Astrocyte (in vitro differentiated cells and primary cell): ENCODE measurements at places on chromosomes 4 and X. TPM values are rescaled to one million over a fixed set of nuclear protein-coding genes. Genes with fewer than 3 reads are reported as not detected.

FAM184B gene
- total RNA-seq = 0.46 and 0.54 TPM in 2 replicates

NPY1R gene
- 1.1 TPM in 2 replicates for total RNA-seq

DNA sequence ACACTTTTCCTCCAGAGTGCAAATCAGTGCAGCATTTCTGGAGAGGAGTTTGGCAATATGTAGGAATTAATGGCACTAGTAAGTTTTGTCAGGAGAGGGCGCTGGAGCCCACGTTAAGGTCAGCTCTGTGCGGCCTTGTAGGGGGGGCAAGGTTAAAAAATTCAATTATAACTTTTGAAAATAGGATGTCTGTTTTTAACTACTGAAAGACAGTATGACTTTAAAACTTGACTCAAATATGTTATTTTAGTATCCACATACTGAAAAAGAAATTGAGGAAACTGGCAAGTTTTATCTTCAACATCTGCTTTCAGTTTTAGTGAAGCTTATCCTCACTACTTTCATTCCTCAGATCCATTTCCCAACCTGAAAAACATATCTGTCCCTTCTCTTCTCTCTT, 30.9 kb upstream of the HSD17B13 start:
- DNase-seq = no peak
- no peaks in the 10 kb centered on the region for H3K4me1 ChIP-seq
- no peak overlapping the region for H3K4me3 ChIP-seq
- no peaks in the 10 kb centered on the region for H3K27me3 ChIP-seq

CFAP299 gene
- not detected in 2 replicates for total RNA-seq

DNA sequence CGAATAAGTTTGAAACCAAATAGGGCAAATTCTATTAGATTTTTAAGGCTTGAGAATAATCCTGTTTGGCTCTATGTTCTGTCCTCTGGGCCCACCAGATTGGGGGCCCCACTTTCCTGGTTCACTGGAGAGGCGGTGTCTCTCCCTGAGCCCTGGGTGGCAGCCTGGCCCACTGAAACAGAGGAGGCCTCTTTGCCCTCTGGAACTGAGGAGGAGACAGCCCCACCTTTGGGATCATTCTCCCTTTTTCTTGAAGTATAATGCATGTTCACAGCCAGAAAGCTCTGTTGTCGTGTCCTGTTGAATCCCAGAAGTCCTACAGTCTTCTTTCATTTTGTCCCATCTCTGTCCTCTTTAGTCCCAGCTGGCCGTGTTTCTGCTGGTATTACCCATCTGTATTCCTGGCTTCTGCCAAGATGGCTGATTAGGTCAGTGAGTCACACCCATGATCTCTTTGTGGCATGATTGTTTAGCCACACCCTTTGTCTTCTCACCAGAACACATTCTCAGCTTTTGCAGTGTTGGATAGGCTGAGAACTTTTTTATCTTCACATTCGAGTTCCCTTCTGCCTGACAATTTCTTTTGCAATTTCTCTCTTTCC, 8.1 kb upstream of the TBC1D25 start:
- H3K27me3 ChIP-seq = no peaks in the 10 kb centered on the region
- H3K27ac ChIP-seq = peak overlapping the region; percentile 78
- H3K36me3 ChIP-seq = peaks cover 7% of the 10 kb centered on the region
- H3K4me3 ChIP-seq = no peak overlapping the region
- peaks cover 9% of the 10 kb centered on the region for H3K4me1 ChIP-seq

COX7B2 gene
- total RNA-seq = not detected in 2 replicates

ETDB gene
- total RNA-seq = not detected in 2 replicates

GRCh38 chr4:102684610-102685052, 76.1 kb downstream of the MANBA start:
- no peak overlapping the region for H3K27ac ChIP-seq
- H3K27me3 ChIP-seq = no peaks in the 10 kb centered on the region
- H3K4me1 ChIP-seq = peaks cover 19% of the 10 kb centered on the region
- H3K4me3 ChIP-seq = no peak overlapping the region

FAT4 gene
- total RNA-seq = 7.4 and 8.0 TPM in 2 replicates

LINC00632 gene
- total RNA-seq = 318 and 375 TPM in 2 replicates

- H3K36me3 ChIP-seq = no peaks in the 10 kb centered on the region
- no peak overlapping the region for H3K4me3 ChIP-seq
- DNase-seq = no peak
- H3K4me1 ChIP-seq = no peaks in the 10 kb centered on the region
- no peak overlapping the region for H3K27ac ChIP-seq
Measured at GRCh38 chr4:158571736-158572135, 50.1 kb downstream of the RXFP1 start.

GRCh38 chr4:84470204-84470785, 28.8 kb downstream of the NKX6-1 start:
- no peak overlapping the region for H3K4me3 ChIP-seq
- no peaks in the 10 kb centered on the region for H3K36me3 ChIP-seq
- H3K4me1 ChIP-seq = no peaks in the 10 kb centered on the region
- H3K27me3 ChIP-seq = no peaks in the 10 kb centered on the region
- no peak overlapping the region for H3K27ac ChIP-seq

DNA sequence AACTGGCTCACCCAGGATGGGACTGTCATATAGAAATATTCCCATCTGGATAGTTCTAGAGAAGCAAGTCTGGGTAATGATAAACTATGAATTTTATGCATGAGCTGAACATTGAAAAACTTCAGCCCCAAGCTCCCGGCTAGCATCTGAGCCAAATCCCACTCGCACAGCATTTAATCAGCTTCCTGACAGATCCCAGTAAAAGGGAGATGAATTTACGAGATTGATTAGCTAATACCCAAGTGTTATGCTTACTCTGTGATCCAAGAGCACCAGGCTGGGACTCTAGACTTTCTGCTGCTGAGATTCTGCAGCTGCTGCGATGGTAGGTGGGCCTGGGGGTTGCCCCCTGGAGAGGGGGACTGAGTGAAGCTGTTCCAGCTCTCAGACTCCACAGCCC, 28.0 kb downstream of the FRMPD3 start:
- DNase-seq = no peak
- no peaks in the 10 kb centered on the region for H3K27me3 ChIP-seq
- H3K4me3 ChIP-seq = no peak overlapping the region
- no peaks in the 10 kb centered on the region for H3K36me3 ChIP-seq
- H3K4me1 ChIP-seq = no peaks in the 10 kb centered on the region
- H3K27ac ChIP-seq = no peak overlapping the region

PNMA3 gene
- total RNA-seq = 0.82 and 0.93 TPM in 2 replicates

DNA sequence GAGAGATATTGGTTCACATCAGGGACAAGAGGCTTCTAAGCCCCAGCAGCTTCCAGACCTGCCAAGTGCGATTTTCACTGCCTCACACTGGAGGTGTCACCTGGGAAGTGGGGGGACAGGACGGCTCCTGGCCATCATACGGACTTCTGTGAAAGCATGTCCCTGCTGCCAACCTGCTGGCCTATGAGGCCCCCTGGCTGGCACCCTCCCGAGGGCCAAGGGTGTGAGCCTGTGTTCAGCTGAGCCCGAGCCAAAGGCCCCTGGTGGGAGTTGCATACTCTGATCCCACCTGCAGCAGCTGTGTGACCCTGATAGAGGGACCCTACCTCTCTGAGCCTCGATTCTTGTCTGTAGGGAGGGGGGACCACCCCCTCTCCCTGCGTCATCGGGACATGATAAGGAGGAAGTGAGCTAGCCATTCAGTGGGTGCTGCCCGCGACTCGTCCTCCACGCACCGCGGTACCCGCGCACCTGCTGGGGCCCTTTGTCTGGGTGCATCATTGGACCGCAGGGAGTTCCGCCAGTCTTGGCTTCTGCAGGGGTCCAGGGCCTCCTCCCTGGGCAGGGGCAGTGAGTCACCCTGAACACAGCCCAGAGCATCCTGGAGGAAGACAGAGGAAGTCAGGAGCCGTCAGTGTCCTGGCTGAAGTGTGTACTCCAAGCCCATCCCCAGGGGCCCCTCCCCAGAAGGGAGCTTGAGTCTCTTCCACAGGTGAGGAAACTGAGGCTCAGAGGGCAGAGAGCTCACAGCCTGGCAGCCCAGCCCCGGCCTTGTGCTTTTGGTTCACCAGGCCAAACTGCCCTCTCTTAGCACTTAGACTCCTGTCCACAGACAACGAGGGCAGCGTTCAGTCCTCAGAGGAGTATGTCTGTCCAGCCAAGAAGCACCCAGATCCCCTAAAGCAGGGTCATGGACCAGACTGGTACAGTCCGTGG, 24.1 kb downstream of the C4orf50 start:
- H3K4me1 ChIP-seq = no peaks in the 10 kb centered on the region
- no peaks in the 10 kb centered on the region for H3K27me3 ChIP-seq
- no peak overlapping the region for H3K27ac ChIP-seq
- no peak overlapping the region for H3K4me3 ChIP-seq

OTUD5 gene
- total RNA-seq = 56.1 and 62.5 TPM in 2 replicates
